Activated CD4-positive, alpha-beta T cell treated with anti-CD3 and anti-CD28 coated beads, Interleukin-2, Interleukin-4, amounts not matched to agents 100 ng/mL and 50 ng/mL, durations not matched to agents 16 hours and 8 hours (primary cell): ENCODE measurements at places on chromosomes 6 and 20.
A peak's percentile ranks its signal among the peaks of the same experiment; 100 is the strongest.

DNA sequence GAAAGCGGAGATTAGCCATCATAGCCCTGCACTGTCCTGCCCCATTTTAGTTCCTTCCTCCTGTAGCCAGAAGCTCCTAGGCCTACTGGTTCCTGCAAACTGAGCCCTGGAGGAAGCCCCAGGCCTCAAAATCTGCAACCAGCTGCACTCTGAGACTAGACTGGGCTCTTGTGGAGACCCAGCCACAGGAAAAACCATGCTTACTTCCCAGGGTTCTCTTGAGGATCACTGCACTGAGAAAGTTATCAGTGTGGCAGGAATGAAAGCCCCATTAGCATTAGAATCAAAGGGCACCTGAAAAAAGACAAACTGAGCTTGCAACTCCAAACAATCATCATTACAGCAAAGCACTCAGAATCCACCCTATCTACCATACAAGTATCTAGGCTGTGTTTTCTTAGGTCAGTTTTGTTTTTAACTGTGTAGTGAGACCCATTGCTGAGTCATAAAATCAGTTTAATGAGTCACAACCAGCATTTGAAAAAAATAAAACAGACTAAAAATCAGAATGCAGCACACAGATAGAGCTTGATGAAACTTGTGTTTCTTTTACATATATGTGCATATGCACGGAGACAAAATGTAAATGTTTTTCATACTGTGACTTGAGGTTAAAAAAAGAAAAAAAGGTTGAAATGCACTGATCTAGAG lies 91.0 kb downstream of the UNC5CL start:
- peak; percentile 67 for DNase-seq

DNA sequence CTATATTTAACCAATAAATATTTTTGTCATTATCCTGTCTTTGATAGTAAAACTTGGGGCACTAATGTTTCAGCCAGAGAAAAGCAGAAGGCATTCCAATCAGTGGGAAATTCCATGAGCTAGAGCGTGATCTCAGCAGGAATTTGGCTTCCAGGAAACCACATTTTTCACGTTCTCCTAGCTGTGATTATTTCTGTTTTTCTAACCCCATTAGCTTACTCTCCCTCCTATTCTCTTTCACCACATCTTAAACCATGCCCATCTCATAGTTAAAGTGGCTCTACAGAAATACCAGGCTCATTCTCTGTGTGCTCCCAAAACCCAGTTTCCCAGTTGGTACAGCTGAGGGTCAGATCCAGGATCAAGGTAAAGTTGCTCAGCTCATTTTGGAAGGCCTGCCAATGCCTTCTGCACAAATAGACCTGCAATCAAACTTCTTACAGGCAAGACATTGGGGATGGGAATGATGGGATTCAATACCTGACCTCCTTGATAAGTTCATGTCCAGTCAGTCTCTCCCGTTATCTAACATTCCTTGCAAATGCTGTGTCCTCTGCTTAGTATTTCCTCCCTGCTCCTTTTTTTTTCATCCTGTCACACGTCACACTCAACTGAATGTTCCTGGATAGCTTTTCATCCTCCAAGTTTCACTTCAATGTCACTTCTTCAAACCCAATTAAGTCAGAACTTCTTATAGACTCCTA lies 33.1 kb upstream of the TMEM30A start:
- DNase-seq: no peak

GRCh38 chr20:3630429-3630828 lies 32.8 kb downstream of the GFRA4 start:
- DNase-seq: no peak

- no peak for DNase-seq
These were observed 158.4 kb downstream of the TAF4 start for GRCh38 chr20:61907081-61907891.

DNA sequence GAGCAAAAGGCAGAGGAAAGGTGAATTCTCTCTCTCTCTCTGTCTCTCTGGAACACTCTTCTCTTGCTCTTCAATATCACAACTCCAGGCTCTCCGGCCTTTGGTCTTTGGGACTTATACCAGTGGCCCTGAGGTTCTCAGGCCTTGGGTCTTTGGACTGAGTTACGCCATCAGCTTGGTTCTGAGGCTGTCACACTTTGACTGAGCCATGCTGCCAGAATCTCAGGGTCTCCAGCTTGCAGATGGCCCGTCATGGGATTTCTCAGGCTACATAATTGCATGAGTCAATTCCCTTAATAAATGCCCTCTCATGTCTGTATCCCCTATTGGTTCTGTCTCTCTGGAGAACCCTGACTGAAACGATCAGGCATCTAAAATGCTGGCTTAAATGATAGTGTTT lies 12.9 kb downstream of the BTN2A1 start:
- DNase-seq: no peak
